ENCODE measurements at places on chromosomes 12 and 14.

DNA sequence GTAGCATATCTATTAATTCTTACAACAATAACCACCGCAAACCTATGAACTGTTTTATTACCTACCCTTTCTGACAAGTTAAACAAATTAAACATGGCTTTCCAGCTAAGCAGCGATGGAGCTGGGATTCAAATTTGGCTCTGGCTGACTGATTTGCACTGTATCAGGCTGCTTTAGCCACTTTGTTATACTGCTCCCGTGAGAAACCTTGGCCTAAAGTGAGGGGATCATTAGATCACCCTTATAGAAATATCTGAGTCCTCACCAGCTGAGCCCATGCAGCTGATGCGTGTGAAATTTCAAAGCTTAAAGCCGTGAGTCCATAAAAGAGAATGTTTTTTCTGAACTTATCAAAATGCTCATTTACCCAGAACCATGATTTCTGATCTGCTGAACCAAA, 8.1 kb upstream of the GPHB5 start:
- DNase-seq = no peak

DNA sequence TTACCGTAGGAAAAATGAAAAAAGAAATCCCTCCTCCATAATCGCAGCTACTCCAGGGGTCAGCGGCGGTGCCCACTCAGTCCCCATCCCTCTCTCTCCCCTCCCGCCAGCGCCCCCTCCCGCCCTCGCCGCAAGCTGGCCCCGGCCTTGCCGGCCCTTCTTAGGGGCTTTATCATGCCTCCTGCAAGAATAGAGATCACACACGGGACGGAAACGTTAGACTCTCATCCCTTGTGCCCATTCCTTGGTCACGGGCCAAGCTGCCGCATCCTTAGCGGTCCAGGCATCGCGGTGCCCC, 692 bp upstream of the COX14 start:
- DNase-seq = no peak

- DNase-seq = no peak
Observed at GRCh38 chr14:41144370-41144769, 462.3 kb upstream of the LRFN5 start.

GRCh38 chr12:2057041-2057794, 4.4 kb downstream of the CACNA1C start:
- no peak for DNase-seq

DNA sequence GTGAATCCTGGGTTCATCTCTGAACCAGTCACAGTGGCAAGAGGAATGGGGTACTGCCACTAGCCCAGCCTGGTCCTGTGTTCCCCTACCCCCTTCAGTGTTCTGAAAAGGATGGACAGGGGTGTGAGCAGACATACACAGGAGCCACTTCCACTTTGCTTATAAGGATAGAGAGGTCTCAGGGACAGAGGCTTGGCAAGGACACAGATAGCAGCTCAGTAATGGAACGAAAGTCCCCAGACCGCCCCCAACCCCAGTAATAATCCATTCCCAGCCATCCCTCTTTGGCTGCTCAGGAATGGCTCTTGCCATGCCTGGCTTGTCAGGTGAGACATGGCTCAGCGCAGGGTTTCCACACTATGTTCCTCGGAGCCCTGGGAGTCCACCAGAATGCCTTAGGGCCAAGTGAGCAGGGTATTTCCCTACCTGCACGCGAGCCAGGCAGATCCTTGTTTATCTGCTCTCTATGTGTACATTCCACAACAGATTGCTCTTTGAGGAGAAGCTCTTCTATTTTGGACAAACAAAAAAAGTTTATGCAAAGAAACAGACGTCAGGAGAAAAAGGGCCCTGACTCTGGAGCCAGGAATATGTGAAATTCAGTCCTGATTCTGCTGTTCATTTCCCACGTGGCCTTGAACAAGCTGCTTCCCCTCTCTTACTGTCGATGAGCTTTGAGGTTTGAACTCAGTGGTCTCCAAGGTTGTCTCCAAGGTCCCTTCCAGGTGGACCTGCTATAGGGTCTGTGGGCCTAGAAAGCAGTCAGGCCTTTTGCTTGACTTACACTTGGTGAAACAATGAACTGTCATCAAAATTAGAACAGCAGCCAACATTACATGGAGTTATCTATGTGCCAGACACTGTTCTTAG, 10.0 kb downstream of the UBE3B start:
- no peak for DNase-seq

GRCh38 chr14:53663709-53664108, 292.9 kb downstream of the BMP4 start:
- DNase-seq = no peak

DNA sequence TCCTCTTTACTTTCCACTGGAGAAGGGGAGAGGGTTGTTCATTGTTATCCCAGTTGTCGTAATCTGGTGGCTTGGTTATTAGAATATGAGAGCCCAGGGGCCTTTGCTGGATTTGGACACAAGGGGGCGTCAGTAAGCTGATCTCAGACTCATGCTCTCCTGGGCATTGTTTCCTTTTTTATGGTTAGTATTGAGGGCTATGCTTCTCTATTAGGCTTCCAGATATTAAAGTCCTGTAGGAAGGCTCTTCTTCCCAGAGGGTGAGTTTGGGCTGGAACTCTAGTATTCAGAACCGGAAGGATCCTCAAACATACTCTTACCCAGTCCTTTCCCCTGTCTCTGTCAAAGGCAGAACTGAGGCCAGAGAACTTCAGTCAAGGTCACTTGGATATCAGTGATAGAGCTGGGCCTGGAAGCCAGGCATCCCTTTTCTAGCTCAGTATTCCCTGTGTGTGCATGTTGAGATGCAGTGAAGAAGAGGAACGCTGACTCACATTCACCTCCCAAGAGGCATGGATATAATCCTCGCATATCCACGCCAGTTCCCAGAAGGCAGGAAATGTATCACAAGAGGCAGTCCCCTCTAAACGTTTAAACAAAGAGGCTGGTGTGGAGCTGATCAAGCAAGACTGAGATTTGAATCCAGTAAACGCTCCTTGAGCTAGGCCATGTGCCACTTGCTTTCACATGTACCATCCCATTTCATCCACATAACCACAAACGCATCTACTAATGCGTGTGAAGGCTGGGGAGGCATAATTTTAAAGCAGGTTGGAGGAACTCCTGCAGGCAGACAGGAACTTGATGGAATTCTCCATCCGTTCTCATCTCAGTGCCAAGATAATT, 41.6 kb downstream of the UBE3B start:
- peak; percentile 54 for DNase-seq
